A549 treated with Hydrocortisone at 1 μM for 4 hours (cell line): ENCODE measurements at places on chromosomes 3 and 15. TPM values are rescaled to one million over a fixed set of nuclear protein-coding genes. Genes with fewer than 3 reads are reported as not detected.

SLC28A1 gene
- total RNA-seq: 0.03 to 0.06 TPM in 2 of 5 replicates, not detected in the others

FES gene
- total RNA-seq: 0.83 to 1.1 TPM (median 0.84 TPM) in 5 replicates

EFHB gene
- 0.60 to 1.3 TPM (median 0.82 TPM) in 5 replicates for total RNA-seq

ADAMTSL3 gene
- total RNA-seq: 0.22 to 0.70 TPM (median 0.32 TPM) in 5 replicates

IGSF10 gene
- total RNA-seq: 0.30 to 0.54 TPM (median 0.47 TPM) in 5 replicates

THPO gene
- total RNA-seq: 0.11 to 0.12 TPM in 2 of 5 replicates, not detected in the others

EPHB3 gene
- 0.15 to 0.21 TPM (median 0.20 TPM) in 5 replicates for total RNA-seq

LYZL4 gene
- not detected in 5 replicates for total RNA-seq

PDIA3 gene
- total RNA-seq: 262 to 365 TPM (median 343 TPM) in 5 replicates

STRIT1 gene
- not detected in 5 replicates for total RNA-seq
